ENCODE measurements at places on chromosomes 4 and X.

DNA sequence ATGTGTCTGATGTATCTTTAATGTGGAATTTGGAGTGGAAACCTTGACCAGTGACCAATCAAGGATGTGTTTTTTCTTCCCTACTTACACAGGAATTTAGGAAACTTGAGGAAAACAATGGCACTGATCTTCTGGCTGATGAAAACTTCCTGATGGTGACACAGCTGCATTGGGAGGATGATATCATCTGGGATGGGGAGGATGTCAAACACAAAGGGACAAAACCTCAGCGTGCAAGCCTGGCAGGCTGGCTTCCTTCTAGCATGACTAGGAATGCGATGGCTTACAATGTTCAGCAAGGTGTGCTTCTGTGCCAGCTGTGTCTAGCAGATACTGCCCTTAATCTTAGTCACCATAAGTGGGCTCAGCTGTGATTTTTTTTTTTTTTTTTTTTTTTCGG, 12.6 kb downstream of the TAF1 start:
- DNase-seq = no peak

DNA sequence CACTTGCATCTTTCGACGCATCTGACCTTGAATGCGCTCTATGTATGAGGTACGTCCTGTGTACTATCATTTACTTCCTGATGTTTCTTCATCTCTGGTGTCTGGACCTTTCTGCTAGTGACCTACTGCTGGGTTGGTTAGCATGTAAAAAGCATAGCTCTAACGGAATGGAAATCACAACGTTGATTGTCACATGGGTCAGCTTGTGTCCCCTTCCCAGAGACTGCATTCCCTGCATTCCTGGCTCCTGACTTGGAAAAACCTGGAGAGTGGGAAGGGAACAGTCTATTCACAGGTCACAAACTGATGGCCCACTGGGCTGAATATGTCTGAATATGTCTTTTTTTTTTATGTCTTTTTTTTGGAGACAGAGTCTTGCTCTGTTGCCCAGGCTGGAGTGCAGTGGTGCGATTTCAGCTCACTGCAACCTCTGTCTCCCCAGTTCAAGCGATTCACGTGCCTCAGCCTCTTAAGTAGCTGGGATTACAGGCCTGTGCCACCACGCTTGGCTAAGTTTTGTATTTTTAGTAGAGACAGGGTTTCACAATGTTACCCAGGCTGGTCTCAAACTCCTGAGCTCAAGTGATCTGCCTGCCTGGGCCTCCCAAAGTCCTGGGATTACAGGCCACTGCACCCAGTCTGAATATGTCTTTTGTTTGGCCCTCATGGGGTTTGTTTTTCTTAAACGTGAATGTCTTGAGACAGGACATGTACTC, 16.3 kb downstream of the LONRF3 start:
- DNase-seq = no peak

DNA sequence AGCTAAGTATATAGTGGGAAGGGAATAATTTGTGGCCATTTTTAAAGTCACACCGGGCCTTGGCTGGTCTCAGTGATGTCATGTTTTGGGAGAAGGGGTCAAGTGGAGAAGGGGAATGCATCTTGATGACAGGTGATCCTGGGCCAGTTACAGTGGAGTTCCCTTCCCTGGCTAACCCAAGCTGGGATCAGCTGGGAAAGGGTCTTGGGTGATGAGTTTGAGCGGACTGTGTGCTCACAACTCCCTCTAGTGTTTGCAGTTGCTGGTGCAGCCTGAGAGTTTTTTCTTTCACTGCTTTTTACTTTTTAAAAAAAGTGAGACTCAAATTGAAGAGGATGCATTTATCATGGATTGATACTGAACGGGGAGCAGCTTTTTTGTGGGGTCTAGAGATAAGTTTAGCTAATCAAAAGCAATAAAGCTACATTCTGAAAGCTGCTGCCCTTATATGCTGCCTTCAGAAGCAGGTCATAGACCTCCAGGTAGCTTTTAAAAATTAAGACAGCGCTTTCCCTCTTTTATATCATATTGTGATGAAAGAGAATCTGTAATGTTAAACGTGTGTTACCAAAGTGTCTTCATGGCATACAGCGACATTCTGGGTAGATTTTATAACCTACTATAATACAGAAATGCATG, 164.7 kb downstream of the DCLK2 start:
- no peak for DNase-seq

DNA sequence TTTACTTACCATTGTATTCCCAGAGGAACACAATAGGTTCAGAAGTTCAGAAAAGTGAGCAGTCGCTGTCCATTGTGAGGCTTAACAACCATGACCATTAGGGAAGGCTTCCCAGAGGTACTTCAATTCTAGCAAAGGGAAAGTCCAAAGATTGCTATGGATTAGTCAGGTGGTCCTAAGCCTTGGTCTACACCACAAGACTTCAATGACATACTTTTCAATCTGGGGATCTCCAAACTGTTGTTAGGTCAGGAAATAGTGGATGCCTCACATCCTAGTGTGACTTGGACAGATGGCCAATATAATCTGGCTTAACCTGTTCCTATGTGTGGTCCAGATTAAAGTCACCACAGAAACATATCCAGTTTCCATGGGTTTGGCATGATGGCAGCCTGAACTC, 118.0 kb downstream of the SPCS3 start:
- no peak for DNase-seq

DNA sequence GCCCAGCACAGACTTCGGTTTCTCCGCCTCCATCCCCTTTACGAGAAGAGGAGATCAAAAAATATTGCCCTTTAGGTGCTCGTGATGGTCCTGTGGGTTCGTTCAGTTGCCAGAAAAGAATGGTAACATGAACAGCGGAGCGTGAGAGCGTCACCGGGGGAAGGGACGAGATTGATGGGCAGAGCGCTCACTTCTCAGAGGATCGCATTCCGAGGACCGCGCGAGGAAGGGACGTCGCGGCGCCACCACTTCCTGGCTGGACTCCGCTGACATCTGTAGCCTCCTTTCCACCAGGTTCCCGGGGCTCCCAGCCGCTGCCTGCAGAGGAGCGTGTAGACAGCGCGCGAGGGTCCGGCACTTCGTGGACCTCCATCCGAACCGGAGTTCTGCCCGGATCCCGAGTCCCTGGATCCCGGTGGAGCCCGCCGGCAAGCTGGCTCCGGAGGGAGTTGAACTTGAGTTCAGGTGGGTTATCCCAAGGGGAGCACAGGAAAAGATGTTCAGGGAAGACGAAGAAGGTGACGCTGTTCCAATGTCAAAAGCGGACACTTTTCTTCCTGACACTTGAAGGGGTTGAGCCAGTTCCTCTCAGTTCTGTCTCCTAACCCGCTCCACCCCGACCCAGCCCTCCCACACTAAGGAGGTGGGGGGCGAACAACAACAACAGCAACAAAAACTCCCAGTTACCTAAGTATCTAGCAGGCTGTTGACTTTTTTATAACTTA, 484 bp downstream of the GALNTL6 start:
- DNase-seq = no peak

GRCh38 chrX:23185951-23186350, 148.7 kb upstream of the PTCHD1 start:
- no peak for DNase-seq

DNA sequence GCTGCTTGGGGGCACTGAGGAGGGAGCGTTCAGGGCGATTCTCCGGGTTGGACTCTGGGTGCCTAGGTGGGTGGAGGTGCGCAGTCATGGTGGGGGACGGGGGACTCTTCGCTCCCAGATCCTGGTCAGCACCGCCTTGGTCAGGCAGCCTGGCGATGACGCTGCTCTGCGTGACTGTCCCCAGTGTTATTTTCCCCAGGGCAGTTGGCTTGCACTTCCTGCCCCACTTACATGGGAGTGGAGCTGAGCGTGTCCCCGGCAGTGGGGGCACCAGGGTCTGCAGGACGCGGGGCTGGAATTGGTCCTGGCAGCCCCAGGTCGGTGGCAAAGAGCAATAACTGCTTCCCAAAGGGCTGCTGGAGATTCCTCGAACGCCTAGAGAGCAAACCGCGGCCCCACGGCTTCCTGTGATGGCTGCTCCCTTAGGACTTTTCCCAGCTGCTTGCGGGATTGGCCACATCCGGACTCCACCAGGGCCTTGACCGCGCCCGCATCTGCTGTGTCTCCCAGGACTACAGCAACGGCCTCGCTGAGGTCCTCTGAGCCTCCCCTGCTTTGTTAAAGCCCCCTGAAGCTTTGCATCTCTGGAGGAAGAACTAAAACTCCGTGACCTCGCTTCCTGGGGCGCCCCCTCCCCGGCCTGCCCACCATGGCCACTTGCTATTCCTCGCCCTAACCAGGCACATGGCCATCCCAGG, 35.3 kb upstream of the GPR78 start:
- no peak for DNase-seq

- no peak for DNase-seq
These were observed 492.9 kb downstream of the INPP4B start for GRCh38 chr4:142353149-142353738.

GRCh38 chr4:141463678-141464077, 172.7 kb upstream of the IL15 start:
- DNase-seq = no peak

DNA sequence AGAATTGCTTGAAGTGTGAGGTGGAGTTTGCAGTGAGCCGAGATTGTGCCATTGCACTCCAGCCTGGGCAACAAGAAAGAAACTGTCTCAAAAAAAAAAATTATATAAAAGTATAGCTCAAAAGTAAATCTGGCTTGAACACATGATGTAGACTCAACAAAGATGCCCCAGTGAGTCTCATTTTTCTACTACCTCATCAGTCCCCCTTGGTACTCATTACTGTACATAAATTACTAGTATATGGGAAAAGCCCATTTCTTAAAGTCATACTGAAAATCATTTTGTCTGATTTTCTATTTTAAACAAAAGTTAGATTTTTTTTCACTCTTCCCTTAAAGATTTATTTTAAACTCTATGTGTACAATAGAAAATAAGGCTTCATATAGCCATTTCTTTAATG, 39.2 kb downstream of the FAM241A start:
- no peak for DNase-seq

DNA sequence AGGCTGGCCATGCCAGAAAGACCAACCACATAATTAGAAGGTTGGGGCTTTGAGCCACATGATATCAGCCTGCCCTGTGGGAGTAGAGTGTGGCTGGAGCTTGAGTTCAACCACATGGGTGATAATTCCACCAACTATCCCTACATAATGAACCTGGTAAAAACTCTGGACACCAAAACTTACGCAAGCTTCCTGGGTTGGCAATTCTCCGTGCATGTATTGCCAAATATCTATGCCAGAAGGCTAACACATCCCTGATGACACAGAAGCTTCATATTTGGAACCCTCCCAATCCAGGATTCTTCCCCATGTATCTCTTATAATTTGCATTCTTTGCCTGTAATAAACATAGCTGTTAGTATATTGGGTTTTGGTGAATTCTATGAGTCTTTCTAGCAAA, 68.2 kb downstream of the FUNDC1 start:
- no peak for DNase-seq

GRCh38 chr4:8856835-8857621, 14.6 kb downstream of the HMX1 start:
- DNase-seq = no peak

GRCh38 chr4:181502611-181503010, 740.6 kb upstream of the TENM3 start:
- no peak for DNase-seq

DNA sequence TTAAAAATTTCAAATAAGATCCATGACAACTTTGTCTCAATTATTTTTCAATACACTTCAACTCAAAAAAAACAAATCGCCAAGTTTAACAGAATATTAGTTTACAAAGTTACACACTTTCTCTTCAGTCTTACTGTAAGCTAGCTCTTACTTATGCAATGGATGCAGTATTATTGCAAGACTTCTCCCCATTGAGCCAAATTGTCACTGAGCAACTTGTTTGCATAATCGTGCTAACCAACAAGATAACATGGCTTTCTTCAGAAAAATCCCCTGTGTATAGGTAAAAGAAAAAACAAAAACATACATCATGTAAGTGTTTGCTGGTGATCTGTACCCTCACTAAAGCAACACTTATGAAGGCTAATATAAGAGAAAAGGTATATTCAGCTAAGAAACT, 18.9 kb downstream of the DNAJB14 start:
- DNase-seq = no peak

DNA sequence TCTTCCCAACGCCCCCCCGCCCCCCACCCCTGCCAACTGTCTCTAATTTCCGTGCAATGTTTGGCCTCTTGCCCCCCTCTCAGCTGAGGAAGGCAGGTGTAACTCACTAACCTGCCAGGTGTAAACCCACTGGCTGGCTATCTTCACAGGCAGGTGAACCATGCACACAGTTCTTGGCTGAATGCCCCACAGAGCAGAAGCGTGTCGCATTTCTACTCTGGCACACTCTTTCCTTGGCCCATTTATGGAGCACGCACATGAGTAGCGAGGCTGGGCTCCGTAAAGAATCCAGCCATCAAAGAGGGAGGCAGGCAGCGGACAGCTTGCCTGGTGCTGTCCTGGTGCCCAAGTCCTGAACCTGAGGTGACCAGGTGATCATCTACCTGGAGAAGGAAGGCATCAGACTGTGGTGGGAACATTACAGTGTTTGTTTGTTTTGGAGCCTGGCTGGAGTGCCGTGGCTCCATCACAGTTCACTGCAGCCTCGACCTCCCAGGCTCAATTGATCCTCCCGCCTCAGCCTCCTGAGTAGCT, 39.2 kb upstream of the CRMP1 start:
- DNase-seq = no peak

DNA sequence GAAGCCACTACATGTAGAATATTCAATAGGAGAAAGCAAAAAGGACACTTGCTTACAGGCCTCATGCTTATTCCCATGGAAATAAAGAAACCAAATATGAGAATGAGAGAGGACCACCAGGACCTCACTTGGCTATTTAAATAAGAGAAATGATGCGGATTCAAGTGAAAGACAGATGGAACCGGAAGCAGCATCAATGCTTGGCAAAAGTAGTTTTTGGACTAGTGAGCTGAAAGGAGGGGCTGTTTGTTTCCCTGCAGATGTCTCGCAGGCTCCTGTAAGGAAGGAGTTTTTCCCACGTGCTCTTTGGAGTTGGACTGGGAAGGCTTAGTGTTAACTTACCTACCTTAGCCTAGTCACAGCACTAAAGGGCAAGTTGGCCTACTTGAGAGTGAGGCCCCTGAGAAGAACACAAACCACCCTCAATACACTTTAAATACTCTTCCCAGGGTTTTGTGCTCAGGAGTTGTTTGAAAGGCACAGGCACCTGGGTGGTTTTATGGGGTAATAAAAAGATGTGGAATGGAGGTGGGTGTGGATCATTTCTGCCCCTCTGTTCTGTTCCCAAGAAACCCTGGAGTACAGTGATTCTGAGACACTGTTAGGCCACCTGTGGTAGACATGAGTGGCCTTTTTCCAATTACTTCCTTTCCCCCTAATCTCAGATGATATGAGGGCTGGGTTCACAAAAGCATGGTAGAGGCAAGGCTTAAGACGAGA, 113.3 kb upstream of the C1GALT1C1 start:
- no peak for DNase-seq

DNA sequence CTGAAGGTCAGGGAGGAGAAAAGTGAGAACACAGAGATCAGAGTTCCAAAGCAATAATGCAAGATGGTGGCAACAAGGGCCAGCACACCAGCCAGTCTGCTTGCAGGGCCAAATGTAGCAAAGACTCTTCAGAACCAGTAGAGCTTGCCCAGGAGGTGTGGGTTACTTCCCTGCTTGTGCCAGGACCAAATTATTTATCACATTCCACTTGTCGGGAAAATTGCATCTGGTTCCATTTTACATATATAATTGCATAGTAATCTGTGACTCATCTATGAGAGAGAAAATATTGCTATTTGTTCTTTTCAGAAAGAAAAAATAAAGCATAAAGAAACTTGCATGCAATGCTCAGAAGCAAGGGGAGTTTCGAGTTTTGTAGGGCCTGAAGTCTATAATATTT, 41.4 kb downstream of the MAML3 start:
- no peak for DNase-seq

Measured in cortex of kidney (tissue), 1 donor.